Central memory CD8-positive, alpha-beta T cell (primary cell): ENCODE measurements at places on chromosomes 4 and X.

GRCh38 chrX:19814240-19814639 lies 73.2 kb downstream of the SH3KBP1 start:
- no peak for DNase-seq

DNA sequence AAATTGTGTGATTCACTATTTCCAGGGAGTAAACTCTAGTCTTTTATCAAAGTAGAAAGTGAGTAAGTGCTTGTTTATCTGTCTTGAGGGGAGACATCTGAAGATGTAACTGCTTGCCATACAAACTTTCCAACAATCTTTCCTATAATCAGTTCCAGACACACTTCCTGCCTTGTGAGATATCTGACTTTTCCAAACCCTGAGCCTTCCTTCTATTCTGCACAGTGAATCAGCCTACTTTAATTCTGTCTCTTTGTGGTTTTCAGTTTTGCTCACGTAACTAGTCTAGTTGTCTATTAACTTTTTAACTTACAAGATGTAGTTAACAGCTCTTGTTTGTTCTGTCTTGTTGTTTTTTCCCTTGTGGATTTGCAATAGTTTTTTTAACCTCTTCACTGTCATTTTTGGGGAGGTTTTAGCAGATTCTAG lies 947.8 kb downstream of the C4orf33 start:
- DNase-seq = no peak

- DNase-seq = no peak
These were observed 181.8 kb downstream of the HS6ST2 start for GRCh38 chrX:132776486-132777210.

- no peak for DNase-seq
These were observed 118.2 kb upstream of the IQCM start for GRCh38 chr4:149933883-149934282.

DNA sequence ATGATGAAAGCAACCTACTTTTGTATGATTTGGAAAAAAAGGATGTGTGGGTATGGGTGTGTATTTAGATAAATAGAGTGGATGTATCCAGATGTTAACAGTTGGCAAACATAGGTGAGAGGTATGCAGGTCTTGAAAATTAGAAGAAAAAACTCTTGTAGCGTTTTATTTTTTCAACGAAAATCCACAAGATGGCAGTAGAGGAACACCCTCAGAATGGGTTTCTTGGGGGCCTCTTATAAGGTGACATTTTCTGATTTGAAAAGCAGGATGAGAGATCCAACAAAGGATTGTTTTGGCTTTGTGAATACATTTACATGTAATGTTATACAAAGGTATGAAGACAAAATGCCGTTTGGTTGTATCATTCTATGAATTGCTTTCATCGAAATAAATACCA lies 68.3 kb downstream of the FMR1NB start:
- no peak for DNase-seq

DNA sequence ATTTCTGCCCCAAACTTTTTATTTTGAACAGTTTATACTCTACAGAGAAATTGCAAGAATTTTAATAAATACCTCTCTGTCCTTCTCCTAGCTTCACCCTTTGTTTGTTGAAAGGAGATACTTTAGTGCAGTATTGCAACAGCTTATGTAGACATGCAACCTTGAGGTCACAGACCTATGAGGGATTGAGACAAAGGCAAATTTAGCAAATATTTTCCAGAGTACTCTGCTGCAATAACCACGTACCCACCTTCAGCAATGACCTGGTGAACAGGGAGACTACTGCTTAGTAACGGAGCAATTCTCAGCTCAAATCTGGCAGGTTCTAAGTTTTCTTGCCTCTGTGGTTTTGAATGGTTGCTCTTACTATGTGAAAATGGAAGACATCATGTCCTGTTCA lies 13.2 kb downstream of the FGA start:
- DNase-seq = no peak

GRCh38 chrX:121641560-121641959 lies 594.1 kb downstream of the GLUD2 start:
- no peak for DNase-seq

- DNase-seq = no peak
These were observed 69.2 kb downstream of the KIT start for GRCh38 chr4:54726907-54727306.

- no peak for DNase-seq
These were observed 137.0 kb upstream of the PSAPL1 start for GRCh38 chr4:7571701-7572100.

DNA sequence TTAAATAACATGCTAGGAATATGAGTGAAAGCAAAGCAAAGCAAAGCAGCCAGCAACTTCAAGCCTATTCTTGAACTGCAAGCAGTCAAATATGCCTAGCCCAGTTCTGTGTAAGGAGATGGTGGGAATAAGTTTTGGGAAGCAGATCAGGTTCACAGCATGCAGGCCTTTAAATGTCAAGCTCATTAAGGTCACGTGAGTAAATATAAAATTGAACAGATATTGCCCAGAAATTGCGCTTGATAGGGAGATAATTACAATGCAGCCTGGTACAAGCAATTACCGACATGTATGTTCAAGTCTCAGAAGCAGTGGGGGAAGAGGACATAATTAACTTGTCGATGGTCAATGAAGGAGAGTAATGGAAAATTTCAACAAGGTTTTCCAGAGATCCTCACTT lies 6.0 kb downstream of the GNPDA2 start:
- no peak for DNase-seq

- DNase-seq = no peak
These were observed 852.0 kb downstream of the PCDH18 start for GRCh38 chr4:136680271-136680670.

DNA sequence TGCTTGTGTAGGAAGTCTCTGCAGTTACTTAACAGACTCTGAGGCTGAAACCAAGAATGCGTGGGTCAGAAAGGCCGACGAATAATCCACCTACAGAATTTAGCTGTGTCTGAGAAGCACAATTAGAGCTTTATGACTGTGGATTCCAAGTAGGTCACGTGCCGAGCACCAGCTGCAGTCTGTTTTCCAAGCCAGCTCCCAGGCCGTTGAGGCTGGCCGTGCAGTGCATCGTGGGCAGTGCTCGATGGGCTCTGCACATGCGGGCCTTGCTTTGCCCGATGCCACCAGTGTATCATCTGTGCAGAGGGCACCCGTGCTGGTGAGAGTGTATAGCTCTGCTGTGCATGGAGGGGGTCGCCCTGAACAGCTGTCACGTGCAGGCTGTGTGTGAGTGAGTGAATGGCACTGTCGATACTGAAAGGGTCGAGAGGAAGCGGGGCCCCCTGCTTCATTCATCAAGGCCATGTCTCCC lies 67.5 kb upstream of the CLDN34 start:
- DNase-seq = no peak
